ENCODE measurements at places on chromosomes 13 and 19.

DNA sequence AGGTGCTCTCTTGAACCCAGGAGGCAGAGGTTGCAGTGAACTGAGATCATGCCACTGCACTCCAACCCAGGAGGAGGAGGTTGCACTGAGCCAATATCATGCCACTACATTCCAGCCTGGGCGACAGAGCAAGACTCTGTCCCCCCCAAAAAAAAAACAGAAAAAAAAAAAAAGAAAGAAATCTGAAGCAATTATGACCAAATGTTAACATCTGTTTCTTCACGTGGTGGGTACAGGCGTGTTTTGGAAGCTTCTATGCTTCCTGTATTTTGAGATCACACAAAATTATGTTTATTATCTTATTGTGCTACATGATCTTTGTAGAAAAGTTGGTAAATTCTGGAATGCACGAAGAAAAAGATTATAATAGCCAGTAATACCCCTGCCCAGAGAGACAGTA, 2.7 kb upstream of the ACP5 start:
- DNase-seq, result no peak

DNA sequence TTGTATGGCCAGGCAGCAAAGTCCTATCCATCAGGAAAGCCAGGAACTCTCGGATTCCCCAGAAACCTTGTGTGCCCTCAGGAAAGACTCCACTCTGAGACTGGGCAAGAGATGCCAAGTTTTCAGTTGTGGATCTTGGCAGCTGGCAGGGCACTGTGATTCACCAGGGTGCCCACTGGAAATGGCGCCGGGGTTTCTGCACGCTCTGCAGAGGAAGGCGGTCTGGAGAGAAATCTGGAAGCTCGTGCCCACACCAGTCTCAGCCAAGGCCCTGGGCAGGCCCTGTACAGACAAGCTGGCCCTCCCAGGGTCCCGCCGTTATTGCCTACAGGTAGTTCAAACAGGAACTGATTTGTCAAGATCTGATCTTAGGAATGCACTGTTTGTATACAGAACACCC, 4.9 kb downstream of the NAPA start:
- DNase-seq, result no peak

DNA sequence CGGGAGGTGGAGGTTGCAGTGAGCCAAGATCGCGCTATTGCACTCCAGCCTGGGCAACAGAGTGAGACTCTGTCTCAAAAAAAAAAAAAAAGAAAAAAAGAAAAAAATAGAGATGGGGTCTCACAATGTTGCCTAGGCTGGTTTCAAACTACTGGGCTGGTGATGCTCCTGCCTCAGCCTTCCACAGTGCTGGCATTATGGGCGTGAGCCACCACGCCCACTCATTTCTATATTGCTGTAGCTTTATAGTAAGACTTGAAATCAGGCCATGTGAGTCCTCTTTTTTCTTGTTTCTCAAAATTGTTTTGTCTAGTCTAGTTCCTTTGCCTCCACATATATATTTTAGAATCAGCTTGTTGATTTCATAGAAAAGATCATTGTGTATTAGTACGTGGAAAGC, 18.3 kb downstream of the DNM2 start:
- DNase-seq, result no peak

GRCh38 chr19:6766357-6767080, 716 bp downstream of the SH2D3A start:
- no peak for DNase-seq

DNA sequence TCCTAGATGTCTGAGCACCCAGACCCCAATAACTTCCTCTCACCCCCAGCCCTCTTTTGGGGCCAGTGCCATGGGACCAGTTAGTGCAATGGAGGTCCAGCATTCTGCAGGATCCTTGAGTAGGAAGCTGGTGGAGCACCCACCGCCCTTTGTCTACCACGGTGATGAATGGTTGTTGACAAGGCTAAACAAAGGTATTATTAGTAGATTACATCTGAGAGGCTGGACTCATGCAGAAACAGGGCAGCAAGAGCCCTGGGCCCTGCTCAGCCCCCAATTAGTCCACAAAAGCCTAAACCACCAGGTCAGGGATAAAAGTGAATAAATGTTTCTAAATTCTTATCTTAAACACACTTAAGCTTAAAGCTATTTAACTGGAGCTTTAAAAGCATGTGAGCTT, 196.5 kb upstream of the TSHZ3 start:
- no peak for DNase-seq

GRCh38 chr13:30147015-30147414, 160.3 kb downstream of the KATNAL1 start:
- no peak for DNase-seq

DNA sequence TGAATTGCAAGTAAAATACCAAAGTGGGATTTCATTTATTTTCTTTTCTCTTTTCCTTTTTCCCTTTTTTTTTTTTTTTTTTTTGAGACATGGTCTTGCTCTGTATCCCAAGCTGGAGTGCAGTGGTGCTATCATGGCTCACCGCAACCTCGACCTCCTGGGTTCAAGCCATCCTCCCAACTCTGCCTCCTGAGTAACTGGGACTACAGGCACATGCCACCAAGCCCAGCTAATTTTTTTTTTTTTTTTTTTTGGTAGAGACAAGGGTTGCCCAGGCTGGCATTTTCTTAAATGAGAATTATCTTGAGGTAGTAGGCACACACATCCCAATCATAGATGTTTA, 68.5 kb upstream of the GPR183 start:
- no peak for DNase-seq

DNA sequence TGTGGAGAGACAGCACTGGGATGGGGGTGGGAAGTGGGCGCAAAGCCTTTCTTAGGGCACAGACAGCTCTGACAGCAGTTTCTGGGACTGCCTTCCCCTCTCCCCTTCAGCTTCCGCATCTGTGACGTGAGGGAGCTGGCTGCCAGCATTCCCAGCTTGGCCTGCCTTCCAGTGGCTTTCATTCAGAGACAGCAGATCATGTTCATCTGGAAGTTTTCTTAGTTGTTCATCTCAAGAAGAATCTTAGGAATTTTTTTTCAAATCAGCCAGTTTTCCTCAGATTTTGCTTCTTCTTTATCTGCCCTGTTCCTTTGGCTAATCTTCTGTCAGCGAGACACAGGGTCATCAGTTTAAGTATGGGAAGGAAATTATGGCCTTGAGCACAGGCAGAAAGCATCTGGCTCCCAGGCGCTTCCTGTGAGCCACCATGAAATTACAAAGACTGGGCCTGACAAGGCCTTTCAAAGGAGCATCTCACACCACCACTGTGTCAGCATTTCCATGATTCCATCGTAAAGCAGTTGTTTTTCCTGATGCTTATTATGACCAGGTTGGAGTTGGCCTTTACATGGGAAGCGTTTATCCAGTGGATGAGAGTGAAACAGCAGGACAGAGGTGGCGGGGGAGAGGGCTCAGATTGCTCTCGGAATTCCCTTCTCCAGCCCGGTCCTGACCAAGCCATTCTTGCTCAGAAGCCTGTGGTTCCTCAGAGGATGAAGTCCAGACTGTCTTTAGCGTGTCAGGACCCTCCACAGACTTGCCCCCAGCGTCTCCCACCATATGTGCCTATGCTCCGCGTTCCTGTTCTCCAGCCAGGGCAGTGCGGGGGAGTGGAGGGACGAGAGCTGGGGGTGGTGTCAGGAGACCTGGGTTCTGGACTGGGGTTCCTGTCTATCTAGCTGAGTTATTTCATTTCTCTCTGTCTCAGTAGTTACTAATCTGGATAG, 43.6 kb downstream of the ARHGAP35 start:
- no peak for DNase-seq

- DNase-seq, result no peak
Observed at GRCh38 chr13:35621989-35622388, 145.5 kb upstream of the MAB21L1 start.

GRCh38 chr19:38267761-38268483, 3.5 kb downstream of the SPINT2 start:
- peak; percentile 63 for DNase-seq

- peak; percentile 56 for DNase-seq
Observed at GRCh38 chr13:50594276-50595051, 249.0 kb downstream of the DLEU7 start.

GRCh38 chr13:41162151-41162550, 29.5 kb upstream of the KBTBD6 start:
- no peak for DNase-seq

GRCh38 chr13:76955193-76955592, 6.9 kb downstream of the ACOD1 start:
- no peak for DNase-seq

- DNase-seq, result no peak
Observed at GRCh38 chr19:13007292-13008045, 12.2 kb downstream of the NFIX start.

DNA sequence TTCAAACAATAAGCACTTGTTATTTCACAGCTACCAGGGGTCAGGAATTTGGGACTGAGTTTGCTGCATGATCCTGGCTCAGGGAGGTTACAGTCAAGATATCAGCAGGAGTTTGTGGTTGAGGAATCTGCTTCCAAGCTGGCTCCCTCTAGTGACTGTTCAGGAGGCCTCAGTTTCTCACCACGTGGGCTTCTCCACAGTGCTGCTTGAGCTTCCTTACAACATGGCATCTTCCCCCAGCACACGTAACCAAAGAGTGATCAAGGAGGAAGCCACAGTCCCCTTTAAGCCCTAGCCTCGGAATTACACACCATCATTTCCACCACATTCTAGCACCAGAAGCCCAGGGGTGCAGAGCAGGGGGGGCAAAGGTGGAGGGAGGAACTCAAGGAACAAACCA, 28.8 kb downstream of the CELF5 start:
- DNase-seq, result no peak

DNA sequence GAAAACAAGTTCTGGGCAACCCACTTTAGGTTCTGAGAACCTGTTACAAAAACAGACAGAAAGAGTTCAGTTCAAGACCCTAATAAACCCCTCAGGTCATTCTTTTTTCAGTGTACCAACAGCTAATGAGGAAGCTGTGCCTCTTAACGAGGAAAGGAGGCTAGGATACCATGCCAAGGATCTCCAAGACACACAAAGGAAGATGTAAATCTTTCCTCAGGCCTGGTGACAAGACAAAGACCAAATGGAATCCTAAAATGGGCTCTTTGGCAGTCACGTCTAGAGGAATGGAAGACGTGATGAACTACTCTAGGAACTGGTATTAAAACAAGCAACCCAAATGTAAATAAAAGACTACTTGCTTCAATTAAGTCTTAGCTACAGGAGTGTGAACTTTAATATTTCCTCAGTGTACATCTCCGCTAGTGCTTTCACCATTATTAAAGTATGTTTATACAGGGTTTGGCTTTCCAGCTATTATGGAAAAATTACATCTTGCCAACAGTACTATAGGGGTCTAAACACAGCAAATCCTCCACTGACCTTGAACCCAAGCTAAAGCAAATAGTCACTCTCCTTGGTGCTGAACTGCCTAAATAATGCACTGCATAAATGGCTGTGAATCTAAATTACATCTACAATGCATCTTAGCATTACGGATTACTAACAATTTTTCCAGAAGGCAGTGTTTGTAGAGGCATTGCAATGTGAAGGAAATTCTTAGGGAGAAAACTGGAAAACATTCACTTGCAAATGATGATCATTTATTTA, 42.3 kb downstream of the ENOX1 start:
- no peak for DNase-seq

- no peak for DNase-seq
Observed at GRCh38 chr19:35184884-35185283, 30.3 kb downstream of the FXYD5 start.

- no peak for DNase-seq
Observed at GRCh38 chr19:54523403-54523802, 20.8 kb downstream of the LAIR2 start.
